ENCODE measurements at places on chromosomes 5 and 9.

GRCh38 chr5:38018016-38018415 lies 178.2 kb upstream of the GDNF start:
- no peak for DNase-seq

DNA sequence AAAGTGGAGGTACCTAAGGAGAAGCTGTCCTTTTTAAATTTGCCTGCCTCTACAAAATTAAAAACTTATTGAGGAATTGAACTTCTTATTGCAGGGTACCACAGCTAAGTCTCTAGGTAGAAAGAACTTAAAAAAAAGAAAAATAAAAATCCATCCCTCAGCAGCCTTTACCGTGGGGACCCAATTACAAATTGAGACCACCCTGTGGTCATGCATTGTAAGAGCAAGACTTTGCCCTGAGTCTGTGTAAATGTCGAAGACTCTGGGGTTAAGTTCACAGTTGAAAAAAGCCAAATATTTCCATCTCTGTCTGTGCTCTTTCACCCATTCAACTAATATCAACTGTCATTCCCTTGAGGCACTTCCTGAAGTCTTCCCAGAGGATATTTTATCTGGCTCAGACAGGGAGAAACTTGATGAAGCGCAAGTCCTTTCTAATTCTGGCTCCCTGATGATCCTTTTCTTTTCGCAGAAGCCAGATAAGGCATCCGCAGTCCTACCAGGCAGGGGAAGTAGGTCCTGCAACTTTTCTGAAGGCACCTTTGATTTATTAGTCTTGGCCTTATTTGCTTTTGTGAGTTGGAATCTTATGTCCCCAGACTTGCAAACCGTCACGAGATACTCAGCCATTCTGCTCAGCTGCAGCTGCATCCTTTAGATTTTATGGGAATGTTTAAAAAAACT lies 323.8 kb upstream of the WWC1 start:
- DNase-seq: no peak

- no peak for DNase-seq
Measured at GRCh38 chr5:41445937-41446563, 64.4 kb downstream of the PLCXD3 start.

GRCh38 chr5:40599676-40600075 lies 80.0 kb upstream of the PTGER4 start:
- no peak for DNase-seq

- DNase-seq: no peak
Measured at GRCh38 chr5:151240924-151241635, 11.9 kb upstream of the GM2A start.

GRCh38 chr9:94611638-94612068 lies 18.0 kb upstream of the FBP2 start:
- DNase-seq: peak; percentile 27

DNA sequence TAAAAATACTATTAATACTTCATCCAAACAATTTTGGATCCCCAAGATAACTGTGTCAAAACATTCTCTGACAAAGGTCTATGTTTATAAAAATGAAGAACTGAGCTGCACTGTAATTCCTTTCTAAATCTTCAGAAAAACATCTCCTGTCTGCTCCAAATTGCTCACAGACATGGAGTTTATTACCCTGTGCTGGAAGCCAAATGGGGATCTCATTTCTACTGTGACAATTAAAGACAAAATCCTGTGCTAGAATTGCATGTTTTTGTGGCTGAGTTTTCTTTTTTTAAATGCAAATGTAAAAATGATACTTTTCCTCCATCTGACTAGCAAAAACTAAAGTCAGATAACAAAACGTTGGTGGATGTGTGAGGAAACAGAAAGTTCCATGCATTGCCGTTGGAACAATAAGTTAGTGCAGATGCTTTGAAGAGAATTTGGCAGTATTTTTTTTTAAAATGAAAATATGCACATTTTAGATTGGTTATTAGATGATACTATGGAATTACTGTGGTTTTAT lies 93.5 kb downstream of the GNA14 start:
- DNase-seq: no peak

DNA sequence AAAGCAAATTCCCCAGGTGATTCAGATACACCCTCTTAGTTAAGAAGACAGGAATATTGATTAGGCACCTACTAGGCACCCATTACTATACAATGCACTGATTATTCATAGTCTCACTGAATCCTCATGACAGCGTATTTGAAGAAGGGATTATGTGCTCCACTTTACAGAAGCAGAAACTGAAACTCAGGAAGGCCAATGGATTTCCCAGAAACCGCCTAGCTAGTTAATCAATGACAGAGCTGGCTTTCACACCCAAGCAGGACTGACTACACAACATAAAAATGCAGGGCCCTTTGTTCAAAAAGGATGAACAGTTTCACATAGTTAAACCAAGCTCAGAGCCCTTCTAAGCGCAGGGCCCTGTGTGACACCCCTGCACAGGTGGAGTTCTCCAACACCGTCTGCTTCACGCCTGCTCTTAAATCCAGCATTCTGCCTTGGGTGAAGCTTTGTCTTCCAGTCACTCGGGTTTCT lies 117.3 kb downstream of the TTLL11 start:
- DNase-seq: no peak

- no peak for DNase-seq
Measured at GRCh38 chr9:32340361-32340760, 44.1 kb upstream of the ACO1 start.

DNA sequence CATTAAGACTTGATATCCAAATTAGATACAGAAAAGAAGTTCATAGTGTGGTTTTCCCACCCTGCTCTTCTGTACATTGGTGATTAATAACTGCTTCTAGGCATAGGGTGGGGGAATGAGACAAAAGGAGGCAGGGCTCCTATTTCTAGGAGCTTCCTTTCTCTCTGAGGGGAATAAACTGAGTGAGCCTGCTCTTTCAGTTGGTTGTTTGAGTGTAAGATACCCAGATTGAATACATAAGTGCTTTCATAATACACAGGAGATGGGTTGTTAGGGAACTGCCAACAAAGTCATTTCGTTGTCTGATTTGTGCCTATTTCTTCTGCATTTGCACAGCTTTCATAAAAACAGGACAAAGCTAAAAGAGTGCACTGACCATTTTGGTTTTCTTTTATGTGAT lies 48.9 kb upstream of the TTC23L start:
- DNase-seq: no peak

DNA sequence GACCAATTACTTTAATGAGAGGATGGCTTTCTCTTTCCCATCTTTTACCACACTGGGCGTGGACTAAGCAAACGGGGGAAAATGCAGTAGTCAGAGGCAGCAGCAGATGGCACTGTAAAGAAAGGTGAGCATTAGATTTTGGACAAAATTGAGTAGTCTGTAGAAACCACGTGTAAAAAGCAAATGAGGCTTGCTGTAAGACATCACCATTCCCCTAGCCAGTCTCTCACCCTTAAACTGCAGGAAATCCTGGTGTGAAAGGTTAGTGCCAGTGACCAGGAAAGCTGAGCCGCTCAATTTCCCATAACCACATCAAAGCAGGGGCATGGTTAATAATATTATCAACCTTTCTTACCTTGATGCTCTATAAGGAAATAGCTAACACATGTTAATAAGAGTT lies 31.8 kb downstream of the SPATA31C2 start:
- DNase-seq: peak; percentile 44

DNA sequence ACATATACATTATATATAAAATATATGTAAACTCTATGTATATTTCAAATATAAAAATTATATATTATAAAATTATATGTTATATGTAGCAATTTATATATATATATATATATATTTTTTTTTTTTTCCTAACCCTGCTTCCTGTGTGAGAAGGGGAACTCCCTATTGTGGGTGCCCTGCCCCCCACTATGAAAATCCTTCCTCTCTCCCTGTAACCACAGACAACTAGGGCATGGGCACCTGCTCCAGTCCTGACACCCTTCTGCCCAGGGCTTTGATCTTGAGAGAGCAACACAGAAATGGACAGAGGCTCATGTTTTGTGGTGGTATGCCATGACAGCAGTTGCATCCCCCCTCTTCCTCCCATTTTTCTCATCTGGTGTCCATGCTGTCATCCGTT lies 148.7 kb upstream of the IL12B start:
- no peak for DNase-seq

DNA sequence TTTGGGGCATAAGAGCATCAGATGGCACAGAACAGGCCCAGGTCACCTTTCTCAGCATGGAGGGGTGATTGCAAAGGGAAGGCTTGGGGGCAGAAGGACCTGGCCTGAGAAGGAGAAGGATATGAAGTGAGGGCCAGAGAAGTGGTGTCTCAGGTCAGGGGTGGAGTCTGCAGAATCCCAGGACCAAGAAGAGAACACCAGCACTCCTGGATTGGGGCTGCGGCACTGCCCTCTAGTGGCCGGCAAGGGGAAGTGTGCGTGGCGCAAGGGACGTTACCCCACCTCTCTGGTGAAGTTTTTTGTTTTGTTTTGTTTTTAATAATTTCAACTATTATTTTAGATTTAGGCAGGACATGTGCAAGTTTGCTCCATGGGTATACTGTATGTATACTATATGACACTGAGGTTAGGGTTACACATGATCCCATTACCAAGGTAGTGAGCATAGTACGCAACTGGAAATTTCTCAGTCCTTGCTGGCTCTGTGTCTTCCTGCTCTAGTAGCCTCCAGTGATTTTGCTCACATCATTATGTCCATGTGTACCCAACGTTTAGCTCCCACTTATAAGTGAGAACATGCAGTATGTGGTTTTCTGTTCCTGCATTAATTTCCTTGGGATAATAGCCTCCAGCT lies 1548.6 kb downstream of the EFNA5 start:
- peak; percentile 32 for DNase-seq

GRCh38 chr9:104073098-104073769 lies 20.9 kb upstream of the SMC2 start:
- DNase-seq: no peak

DNA sequence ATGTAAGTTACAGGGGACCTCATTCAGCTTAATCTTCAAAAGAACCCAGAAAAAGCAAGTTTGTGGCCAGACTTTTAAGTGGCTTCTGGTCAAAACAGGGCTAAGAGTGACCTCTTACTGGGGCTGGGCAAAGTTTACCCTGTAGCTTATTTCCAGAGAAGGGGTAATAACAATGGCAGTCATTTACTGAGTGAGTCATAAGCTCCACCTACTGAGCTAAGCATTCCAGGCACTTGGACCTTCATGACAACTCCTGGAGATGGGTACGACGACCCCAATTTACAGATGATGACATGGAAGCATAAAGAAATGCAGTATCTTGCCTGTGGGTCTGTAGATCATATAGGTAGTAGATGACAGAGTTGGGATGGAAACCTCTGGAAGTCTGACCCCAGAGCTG lies 4.7 kb upstream of the GPR151 start:
- DNase-seq: no peak

- DNase-seq: no peak
Measured at GRCh38 chr9:123251741-123252140, 16.6 kb downstream of the STRBP start.

DNA sequence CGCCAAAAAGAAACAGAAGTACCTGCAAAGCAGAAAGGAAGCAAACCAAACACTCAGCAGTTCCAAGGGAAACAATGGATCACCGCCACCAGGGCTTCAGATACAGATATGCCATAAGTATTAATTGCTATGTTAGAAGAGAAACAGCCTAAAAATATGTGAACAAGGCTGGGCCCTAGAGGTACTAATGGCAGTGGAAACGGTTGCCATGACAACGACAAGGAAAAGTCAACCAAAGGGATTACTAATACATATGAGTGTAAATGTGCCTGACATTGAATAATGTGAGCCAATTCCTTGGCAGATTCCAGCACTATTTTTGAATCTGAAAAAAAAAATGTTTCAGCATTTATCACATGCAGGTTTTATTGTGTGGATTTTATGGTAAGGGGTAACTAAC lies 75.0 kb downstream of the CAVIN4 start:
- no peak for DNase-seq

GRCh38 chr5:5026409-5026785 lies 113.7 kb upstream of the ADAMTS16 start:
- DNase-seq: no peak

DNA sequence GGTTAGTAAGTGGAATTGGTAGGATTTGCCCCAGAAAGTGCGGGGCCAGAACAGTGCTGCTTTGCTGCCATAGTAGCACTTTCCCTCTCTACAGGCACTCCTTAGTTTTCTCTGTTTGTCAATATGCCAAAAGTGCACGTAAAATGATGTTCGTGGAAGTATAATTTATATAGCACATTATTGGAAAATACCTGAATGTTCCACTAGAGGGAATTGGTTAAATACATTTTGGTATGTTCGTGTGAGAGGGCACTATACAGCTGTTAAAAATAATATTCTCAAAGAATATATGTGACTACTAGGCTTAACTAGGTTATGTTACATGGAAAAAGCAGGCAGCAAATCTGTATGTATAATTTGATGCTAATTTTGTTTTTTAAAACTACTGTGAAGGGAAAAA lies 184.0 kb upstream of the GDNF start:
- DNase-seq: no peak

DNA sequence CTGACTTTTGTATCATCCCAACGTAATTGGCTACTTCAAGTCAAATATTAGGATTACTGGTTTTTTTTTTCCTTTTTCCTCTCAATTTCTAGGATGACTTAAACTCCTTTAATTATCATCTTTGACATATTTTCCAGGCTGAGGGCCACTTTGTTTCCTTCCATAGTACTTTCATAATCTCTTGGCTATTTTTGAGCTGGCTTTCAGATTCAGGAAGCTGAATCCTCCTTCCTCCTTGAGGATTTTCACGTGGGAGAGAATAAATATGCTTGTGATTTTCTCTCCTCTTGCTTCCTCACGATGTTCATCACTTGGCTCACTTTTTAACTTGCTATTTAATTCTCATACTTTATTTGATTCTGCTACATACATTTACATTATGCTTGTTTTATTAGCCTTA lies 88.1 kb downstream of the ITGA1 start:
- no peak for DNase-seq

GRCh38 chr9:89323390-89323789 lies 5.1 kb downstream of the SECISBP2 start:
- no peak for DNase-seq

- no peak for DNase-seq
Measured at GRCh38 chr5:143338658-143339366, 64.7 kb downstream of the NR3C1 start.

- DNase-seq: no peak
Measured at GRCh38 chr9:84027201-84027600, 46.6 kb downstream of the RMI1 start.

GRCh38 chr9:109806506-109807115 lies 26.6 kb downstream of the PALM2AKAP2 start:
- DNase-seq: no peak

GRCh38 chr9:76729980-76730737 lies 34.1 kb upstream of the PCA3 start:
- no peak for DNase-seq

DNA sequence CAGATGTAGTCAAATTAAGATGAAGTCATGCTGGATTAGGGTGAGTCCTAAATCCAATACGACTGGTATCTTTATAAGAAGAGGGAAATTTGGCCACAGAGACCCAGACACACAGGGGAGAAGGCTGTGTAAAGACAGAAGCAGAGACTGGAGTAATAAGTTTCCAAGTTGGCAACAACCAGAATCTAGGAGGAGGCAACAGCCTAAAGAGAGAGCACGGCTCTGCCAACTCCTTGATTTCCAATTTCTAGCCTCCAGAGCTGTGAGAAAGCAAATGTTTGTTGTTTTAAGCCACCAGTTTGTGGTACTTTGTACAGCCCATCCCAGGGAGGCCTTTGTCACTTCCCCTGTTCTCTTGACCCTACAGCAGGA lies 74.4 kb downstream of the ATG10 start:
- no peak for DNase-seq

- no peak for DNase-seq
Measured at GRCh38 chr9:33329117-33329563, 38.8 kb downstream of the NFX1 start.

- DNase-seq: no peak
Measured at GRCh38 chr5:69281114-69281513, 46.4 kb downstream of the CDK7 start.

GRCh38 chr9:134944916-134945315 lies 27.2 kb upstream of the FCN1 start:
- no peak for DNase-seq
